HCT116 (cell line): ENCODE measurements at places on chromosomes 5 and 9.
A peak's percentile ranks its signal among the peaks of the same experiment; 100 is the strongest.

- no peaks in the 10 kb centered on the region for H3K27me3 ChIP-seq
- peak overlapping the region; percentile 83 for H3K27ac ChIP-seq
- peaks cover 67% of the 10 kb centered on the region for H3K4me1 ChIP-seq
- DNase-seq, result no peak
- H3K4me3 ChIP-seq, result peak overlapping the region; percentile 0; the same call in 1 of the 2 replicates
- H3K36me3 ChIP-seq, result no peaks in the 10 kb centered on the region
Observed at GRCh38 chr9:128077847-128078503, 9.9 kb downstream of the SLC25A25 start.

GRCh38 chr9:126341902-126342301 is 15.3 kb downstream of the MVB12B start:
- H3K27ac ChIP-seq, result no peak overlapping the region
- no peaks in the 10 kb centered on the region for H3K27me3 ChIP-seq
- no peaks in the 10 kb centered on the region for H3K4me1 ChIP-seq
- DNase-seq, result no peak
- no peaks in the 10 kb centered on the region for H3K36me3 ChIP-seq

DNA sequence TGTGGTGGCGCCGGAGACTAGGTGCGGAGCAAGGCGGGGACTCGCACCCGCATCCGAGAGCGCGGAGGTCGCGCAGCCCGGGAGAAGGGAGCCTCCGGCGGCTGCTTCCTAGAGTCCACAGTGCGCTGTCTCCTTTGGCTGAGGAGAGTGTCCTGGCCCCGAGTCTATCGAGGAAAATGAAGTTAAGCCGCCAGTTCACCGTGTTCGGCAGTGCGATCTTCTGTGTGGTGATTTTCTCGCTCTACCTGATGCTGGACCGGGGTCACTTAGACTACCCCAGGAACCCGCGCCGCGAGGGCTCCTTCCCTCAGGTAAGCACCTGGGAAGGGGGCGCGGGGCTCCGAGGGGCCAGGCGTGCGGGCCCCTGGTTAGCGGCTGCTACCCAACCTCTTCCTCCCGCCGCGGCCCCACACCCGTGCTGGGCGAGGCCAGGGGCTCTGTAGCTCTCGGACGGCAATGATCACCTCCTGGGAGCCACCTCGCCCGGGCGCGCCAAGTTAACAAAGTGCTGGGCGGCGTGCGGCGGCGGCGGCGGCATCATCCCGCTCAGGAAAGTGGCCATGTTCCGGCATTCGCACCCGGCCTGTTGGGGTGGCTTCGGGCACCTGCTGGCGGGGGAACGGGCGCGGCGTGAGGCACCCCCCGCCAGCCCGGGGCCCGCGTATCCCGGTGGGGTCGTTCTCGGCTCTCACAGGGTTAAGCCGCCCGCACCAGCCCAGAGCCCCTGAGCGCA is 681 bp downstream of the MAN2A1 start:
- peaks cover 4% of the 10 kb centered on the region; the same call in 1 of the 2 replicates for H3K4me1 ChIP-seq
- H3K27ac ChIP-seq, result peak overlapping the region; percentile 54
- H3K36me3 ChIP-seq, result no peaks in the 10 kb centered on the region
- H3K27me3 ChIP-seq, result no peaks in the 10 kb centered on the region

DNA sequence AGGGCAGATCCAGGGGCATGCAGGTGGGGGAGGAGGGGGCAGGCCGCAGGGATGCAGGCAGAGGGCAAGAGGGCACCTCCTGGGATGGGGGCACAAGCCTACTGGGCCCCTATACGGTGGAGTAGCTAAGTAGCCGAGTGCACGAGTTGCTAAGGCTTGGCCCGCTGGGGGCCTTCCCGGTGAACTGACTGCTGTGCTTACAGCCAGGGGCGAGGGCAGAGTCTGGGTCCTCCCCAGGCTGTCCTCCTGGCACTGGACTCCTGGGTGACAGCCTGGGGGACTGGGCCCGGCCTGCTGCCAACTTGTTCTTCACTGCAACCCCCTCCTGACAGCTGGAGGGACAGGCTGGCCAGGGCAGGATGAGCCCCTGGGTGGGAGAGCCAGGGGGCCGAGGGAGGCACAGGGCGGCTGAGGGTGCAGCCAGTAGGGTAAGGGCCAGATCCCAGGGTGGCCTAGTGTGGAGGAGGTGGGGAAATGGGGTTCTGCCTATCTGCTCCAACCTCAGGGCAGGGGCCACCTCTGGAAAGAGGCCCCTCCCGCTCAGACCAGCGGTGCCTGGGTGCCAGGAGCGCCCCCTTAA is 1.7 kb upstream of the EGFL7 start:
- no peak overlapping the region for H3K27ac ChIP-seq
- no peaks in the 10 kb centered on the region for H3K36me3 ChIP-seq
- H3K4me1 ChIP-seq, result peaks cover 5% of the 10 kb centered on the region; the same call in 1 of the 2 replicates

DNA sequence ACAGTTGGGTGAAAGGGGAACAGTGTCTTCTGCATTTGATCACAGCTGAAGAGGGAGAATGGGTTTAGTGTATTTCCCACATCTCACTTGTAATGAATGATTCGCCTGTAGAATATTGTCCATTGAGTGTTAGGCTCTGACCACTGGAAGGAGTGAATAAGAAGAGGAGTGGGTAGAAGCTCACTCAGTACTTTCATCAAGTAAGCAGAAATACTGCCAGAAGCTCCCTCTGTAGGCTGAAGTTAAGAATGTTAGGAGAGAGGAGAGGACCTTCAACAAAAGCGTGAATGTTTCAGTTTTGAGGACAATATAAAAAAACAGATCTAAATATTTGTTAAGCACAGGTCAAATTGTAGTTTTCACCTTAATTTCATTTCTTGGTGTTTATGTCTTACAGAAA is 27.5 kb downstream of the FSD1L start:
- no peak overlapping the region for H3K4me3 ChIP-seq
- H3K27me3 ChIP-seq, result no peaks in the 10 kb centered on the region
- no peak for DNase-seq
- H3K36me3 ChIP-seq, result no peaks in the 10 kb centered on the region

- no peaks in the 10 kb centered on the region for H3K4me1 ChIP-seq
- no peaks in the 10 kb centered on the region for H3K36me3 ChIP-seq
- H3K4me3 ChIP-seq, result no peak overlapping the region
- H3K27ac ChIP-seq, result no peak overlapping the region
Observed at GRCh38 chr9:135032868-135033460, 54.5 kb upstream of the OLFM1 start.
